ENCODE measurements at places on chromosomes 2 and 18.
A peak's percentile ranks its signal among the peaks of the same experiment; 100 is the strongest.

GRCh38 chr2:203802342-203803052, 65.1 kb upstream of the CTLA4 start:
- DNase-seq: no peak
- no peak overlapping the region for H3K4me3 ChIP-seq
- H3K4me1 ChIP-seq: no peaks in the 10 kb centered on the region
- no peaks in the 10 kb centered on the region for H3K36me3 ChIP-seq
- no peaks in the 10 kb centered on the region for H3K27me3 ChIP-seq

- H3K27me3 ChIP-seq: peaks cover 27% of the 10 kb centered on the region
- peaks cover 28% of the 10 kb centered on the region for H3K4me1 ChIP-seq
- peak overlapping the region; percentile 15 for H3K27ac ChIP-seq
- no peak for DNase-seq
Measured at GRCh38 chr2:56185582-56186046, 1.8 kb downstream of the CCDC85A start.

- DNase-seq: no peak
- no peaks in the 10 kb centered on the region for H3K27me3 ChIP-seq
- H3K36me3 ChIP-seq: no peaks in the 10 kb centered on the region
- no peak overlapping the region for H3K4me3 ChIP-seq
- H3K27ac ChIP-seq: no peak overlapping the region
- no peaks in the 10 kb centered on the region for H3K4me1 ChIP-seq
Measured at GRCh38 chr2:44104855-44105271, 63.8 kb upstream of the PPM1B start.

- H3K4me1 ChIP-seq: peaks cover 6% of the 10 kb centered on the region
- peaks cover 4% of the 10 kb centered on the region for H3K27me3 ChIP-seq
- peak; percentile 17 for DNase-seq
- no peak overlapping the region for H3K27ac ChIP-seq
Measured at GRCh38 chr2:170681311-170681710, 33.8 kb upstream of the SP5 start.

DNA sequence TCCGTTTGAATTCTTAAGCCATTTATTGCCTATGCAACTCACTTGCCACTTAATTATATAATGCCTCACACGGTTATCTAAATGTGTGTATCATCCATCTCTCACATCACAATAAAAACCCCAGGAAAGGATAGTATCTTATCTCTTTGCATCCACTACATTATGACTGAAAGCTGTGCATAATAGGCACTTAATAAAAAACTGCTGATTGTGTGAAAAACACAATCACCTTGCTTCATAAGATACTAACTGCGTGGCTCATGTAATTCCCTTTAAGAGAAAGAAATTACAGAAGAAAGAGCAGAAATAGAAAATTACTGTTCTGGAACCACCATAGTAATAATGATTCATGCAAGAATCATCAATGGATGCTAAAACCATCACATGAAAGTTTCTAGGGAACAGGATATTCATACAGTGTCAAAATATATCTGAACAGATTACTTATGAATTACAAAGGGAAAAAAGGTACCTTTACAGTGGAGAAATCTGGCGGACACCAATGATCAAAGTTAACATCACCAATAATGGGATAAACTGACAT, 29.3 kb downstream of the CUL3 start:
- DNase-seq: no peak
- H3K4me1 ChIP-seq: peaks cover 57% of the 10 kb centered on the region
- H3K27me3 ChIP-seq: no peaks in the 10 kb centered on the region
- H3K27ac ChIP-seq: no peak overlapping the region
